ENCODE measurements at places on chromosomes 2 and 18.

- no peak for DNase-seq
Observed at GRCh38 chr2:159798376-159798725, 343 bp upstream of the CD302 start.

GRCh38 chr2:96325884-96326255, 753 bp downstream of the ITPRIPL1 start:
- DNase-seq = no peak

- no peak for DNase-seq
Observed at GRCh38 chr2:149627111-149627801, 39.7 kb upstream of the MMADHC start.

DNA sequence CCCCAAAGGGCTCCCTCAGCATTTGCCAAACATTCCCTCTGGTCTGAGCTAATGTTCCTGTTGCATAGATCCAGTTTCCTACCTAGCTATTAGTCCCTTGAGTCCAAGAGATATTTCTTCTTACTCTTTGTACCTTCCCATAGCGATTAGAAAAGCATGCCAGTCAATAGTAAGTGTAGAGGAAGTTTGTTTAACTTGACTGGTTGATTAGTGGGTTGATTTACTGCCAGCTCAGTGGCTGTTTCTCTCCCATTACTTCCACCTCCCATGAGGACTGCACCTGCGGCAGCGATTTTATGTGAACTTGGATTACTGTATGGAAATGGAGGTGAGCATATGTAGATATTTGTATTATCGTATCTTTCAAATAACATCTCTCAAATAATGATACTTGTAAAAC, 1748.4 kb upstream of the CELF4 start:
- DNase-seq = no peak

- DNase-seq = no peak
Observed at GRCh38 chr2:55311444-55311870, 42.4 kb upstream of the MTIF2 start.

- DNase-seq = no peak
Observed at GRCh38 chr2:45675263-45675812, 23.9 kb downstream of the PRKCE start.

GRCh38 chr2:163474889-163475288, 260.9 kb downstream of the FIGN start:
- no peak for DNase-seq

DNA sequence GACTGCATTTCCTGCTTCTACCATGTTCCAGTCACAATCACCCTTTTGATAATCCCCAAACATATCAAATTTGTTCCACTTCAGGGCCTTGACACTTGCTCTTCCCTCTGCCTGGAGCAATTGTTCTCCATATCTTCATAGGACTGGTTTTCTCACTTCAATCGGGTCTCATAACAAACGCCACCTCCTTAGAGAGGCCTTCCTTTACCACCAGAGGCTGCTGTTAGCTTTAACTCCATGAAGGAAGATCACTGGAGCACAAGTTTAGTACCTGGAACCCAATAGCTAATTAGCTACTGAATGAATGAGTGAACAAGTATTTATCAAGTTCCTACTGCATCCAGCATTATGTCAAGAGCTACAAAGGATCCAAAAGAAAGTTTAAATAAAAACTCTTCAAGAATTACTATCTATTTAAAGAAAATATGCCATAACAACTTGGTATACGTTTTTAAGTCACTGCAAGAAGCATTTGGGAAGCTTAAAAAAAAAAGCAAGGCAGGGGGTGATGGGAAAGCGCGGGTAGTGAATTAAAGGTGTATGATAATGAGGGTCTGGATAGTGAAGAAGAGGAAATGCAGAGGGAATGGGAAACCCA, 58.8 kb downstream of the BAZ2B start:
- DNase-seq = no peak

- no peak for DNase-seq
Observed at GRCh38 chr2:28465148-28465885, 30.5 kb upstream of the PLB1 start.

DNA sequence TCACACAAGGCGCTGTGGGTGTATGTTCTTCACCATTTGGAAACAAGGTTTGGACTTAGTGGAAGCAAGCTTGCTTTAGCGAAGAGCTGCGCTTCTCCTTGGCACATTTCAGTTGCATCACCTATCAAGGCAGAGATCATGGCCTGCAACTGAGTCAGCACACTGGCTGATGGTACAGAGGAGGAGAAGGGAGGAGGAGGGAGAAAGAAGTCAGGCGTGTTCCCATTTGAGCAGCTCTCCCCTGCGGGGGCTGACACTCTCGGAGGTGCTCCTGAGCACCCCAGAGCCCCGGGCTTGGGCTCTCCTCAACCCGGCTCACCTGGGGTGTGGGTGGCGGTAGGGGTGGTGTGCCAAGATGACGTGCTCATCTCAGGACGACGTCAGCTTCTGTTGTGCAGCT, 6.0 kb upstream of the SERPINB5 start:
- DNase-seq = no peak

DNA sequence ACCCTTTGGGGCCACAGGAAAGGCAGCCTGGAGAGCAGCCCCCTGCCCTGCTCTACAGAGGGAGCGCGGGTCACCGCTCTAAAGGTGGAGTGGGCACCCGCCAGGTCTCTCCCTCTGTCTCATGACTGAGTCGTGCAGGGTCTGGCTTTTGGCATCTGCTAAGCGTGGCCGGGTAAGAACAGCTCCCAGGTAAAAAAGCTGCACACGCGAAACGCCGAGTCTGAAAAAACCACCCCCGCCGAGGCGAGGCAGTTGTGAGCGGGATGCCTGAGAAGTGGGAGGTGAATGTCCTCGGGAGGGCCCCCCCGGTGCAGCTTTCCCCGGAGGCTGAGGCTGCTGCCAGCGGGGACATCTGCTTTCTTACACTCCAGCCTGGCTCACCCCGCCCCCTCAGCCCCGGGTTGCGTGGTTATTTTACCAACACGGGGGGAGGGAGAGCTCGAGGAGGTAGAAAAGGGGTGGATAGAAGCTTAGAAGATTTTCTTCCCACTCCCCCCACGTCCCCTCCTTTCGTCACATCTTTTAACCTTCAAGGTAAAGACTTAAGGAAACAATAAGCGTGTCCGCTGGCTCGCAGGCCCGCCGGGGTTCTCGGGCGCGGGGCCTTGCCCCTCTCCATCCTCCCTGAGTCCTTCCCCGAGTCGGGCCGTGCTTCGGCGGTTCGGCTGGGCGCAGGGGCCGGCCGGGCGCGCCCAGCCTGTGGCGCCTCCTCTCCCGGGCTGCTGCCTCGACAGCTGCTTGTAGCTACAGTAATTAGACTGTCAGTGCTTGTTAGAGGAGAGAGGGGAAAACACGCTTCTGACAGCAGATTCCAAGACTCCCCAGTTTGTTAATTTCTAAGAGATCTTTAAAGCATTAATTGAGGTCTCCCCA, 70.6 kb upstream of the PSMD14 start:
- DNase-seq = no peak

GRCh38 chr2:235343869-235344268, 150.0 kb upstream of the AGAP1 start:
- no peak for DNase-seq

DNA sequence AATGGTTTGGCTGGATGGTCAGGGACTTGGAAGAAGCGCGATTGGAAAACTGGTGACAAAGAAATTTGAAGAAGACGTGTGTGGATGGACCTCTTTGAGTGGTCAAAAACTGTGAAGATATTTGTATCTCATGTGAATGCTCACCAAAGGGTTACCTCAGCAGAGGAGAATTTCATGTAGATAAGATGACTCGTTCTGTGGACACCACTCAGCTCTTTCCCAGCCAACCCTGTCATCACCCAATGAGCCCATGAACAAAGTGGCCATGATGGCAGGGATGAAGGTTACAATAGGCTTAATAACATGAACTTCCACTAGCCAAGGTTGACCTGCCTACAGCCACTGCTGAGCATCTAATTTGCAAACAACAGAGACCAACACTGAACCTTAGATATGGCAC, 248.3 kb downstream of the KCNE4 start:
- DNase-seq = no peak

DNA sequence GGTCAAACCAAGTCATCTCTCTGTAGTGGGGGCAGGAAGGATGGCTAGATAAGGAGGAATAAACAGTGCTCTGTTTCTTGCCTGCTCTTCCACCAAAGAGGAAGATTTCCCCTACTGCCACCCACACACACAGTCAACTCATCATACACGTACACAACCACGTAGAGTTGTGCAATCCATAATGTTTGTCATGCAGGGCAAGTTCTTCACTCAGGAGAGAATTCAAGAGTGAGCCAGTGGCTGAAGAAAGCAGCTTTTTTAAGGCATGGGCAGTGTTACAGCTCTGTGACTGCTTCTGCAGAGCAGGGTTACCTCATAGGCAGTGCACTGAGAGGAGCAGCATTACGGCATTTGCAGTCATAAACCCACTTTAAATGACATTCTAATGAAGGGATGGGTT, 283.0 kb downstream of the RND3 start:
- DNase-seq = no peak

GRCh38 chr18:3648200-3648599, 198.2 kb downstream of the TGIF1 start:
- DNase-seq = no peak

DNA sequence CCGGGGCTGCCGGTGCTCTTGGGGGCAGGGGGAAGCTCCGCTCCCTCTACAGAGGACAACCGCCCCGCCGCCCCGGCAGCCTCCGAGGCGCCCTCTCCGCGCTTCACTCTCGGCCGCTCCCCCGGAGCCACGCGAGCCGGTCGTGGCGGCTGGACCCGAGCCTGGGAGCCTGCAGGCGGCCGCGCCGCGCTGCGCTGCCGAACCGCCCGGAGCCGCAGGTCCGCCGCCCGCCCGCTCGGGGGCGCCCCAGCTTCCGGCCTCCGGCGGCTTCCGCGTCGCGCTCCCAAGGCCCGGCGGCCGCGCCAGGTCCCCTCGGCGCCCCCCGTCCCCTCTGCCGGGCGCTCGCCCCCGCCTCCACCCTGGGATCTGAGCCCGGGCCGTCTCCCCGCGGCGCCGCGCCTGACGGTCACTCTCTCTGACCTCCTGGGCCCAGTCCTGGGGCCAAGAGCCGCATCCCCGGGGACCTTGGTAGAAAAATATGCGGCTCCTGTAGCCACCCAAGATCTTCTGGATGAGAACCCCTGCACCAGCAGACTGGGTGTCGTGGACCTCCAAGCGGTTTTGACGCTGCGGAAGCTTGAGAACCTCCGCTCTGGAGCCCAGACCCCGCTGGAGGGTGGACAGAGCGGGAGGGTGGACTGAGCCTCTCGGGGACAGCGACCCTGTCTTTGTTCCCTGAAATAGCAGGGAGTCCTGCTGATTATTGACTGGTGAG, 44.3 kb downstream of the SERTAD2 start:
- DNase-seq = no peak

- DNase-seq = no peak
Observed at GRCh38 chr2:42784204-42784880, 8.0 kb downstream of the HAAO start.

DNA sequence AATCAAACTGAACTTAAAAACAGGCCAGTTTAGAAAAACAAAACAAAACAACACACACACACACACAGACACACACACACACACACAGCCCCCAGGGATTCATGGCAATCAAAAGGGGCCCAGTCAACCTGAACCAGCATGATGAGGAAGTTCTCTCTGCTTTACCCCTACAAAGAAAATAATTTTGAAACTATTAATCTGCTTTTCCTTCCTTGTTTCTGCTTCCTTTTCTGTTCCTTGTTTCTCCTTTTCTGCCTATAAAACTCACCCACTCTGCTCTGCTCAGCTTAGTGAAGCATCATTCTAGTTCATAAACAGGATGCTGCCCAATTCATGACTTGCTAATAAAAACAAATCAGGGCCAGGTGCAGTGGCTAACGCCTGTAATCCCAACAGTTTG, 203.1 kb downstream of the RAB3GAP1 start:
- no peak for DNase-seq

DNA sequence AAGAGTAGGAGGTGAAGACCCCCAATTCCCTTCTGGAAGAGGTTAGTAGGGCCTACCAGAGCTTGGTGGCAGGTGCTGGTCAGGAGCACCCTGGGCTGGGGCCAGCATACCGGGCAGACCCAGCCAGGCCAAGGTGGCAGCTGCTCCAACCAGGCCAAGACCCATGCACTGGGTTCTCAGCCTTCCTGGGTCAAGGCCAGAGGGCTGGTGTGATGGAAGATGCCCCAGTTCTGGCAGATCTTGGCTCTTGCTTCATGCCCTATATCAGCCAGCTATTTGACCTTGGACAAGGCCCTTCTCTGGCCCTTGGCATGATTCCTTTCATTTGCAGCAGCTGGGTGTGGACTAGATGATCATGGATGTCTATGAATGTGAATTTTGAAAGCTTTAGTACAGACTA, 57.7 kb downstream of the PRKCE start:
- DNase-seq = no peak

DNA sequence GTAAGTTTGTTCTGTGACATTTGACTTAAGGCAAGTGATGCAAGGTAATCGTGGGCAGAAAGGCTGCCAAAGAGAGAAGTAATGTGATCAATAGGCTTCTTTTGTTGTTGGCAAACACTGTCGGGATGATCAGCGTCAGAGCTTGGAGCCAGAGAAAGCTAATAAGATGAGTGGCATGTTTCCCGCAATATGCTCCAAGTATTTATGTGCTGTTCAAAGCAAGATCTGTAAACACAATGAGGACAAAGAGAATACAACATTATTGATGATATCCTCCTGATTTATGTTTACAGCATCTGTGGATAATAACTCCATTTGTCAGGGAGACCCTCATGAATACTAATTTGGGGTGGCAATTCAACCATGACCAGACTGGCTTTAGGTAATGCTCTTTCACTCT, 603.3 kb downstream of the TDRD15 start:
- no peak for DNase-seq

DNA sequence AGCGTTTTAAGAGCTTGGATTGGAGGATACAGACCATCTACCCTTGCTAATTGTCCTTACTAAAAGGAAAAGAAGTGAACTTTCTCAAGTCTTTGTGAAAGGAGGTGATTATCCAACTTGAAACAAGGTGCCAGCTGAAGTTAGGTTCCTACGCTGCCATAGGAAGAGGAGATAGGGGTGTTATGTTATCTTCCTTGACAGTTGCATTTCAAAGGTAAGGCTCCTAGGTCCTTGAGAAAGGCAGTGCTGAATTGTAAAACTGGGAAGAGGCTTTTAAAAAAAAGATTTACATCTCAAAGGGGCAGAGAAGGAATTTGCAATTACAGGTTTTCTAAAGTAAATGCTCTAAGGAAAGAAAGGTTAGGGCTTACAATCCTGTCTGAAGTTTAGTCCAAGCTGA, 810.2 kb upstream of the LRATD1 start:
- DNase-seq = no peak

- no peak for DNase-seq
Observed at GRCh38 chr2:236753606-236754270, 184.1 kb downstream of the ACKR3 start.

GRCh38 chr2:98773169-98773568, 42.2 kb upstream of the MGAT4A start:
- DNase-seq = no peak

DNA sequence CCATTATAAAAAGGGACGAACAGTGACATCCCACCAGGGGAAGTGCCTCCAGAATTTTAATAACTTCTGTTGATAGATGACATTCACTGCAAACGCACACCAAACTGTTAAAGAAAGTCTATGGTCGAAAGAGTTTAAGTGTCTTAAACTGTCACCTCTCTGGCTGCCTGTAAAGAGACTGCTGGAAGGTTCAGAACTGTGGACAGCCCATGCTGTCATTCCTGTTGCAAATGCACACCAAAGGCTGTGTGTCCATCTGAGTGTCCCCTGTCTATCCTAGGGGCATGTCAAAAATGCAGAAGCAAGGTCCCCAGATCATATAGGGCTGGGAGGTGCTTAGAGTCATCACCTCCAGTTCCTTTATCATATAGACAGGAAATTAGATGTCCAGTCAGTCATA, 171.8 kb downstream of the CYRIA start:
- DNase-seq = no peak

GRCh38 chr2:227179988-227180685, 15.7 kb downstream of the COL4A3 start:
- DNase-seq = no peak

Measured in vagina (tissue), 2 donors.